Activated CD4-positive, alpha-beta T cell treated with anti-CD3 and anti-CD28 coated beads, Interleukin-2, amount 10 ng/mL, durations not matched to agents 24 days and 14 days (primary cell): ENCODE measurements at places on chromosomes 2 and 18.
A peak's percentile ranks its signal among the peaks of the same experiment; 100 is the strongest.

DNA sequence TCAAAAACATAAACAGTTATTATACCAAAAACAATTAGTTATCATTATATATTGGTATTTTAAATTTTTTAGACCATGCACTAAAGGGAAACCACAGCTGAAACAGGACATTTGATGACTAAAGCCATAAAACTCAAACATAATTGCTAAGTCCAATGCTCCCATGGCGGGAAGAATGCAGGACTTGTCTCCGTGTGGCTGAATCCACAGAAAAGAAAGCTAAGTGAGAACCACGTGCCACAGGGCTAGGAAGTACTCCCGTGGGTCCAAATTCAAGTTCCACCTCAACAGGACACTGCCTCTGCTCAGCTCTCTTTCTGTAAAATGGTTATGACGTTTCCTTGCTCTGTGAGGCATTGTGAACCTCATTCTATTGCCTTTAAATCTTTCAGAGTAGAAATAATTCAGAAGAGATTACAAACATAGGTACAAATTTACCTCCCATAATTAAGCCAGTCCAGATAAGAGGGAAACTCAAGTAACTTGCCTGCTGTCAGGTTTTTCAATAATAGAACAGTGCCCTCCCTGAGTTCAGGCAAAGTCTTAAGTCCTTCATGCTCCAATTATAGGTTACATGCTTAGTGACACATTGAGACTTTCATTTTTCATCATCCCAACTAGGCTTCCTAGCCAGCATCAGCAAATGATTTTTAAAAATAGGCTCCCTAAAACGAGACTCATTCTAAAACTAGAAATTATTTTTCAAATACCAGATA lies 36.7 kb downstream of the FTCDNL1 start:
- DNase-seq: no peak

GRCh38 chr2:216739035-216739434 lies 43.7 kb upstream of the IGFBP5 start:
- DNase-seq: no peak

- DNase-seq: no peak
These were observed 16.8 kb upstream of the MBOAT2 start for GRCh38 chr2:9020267-9020666.

DNA sequence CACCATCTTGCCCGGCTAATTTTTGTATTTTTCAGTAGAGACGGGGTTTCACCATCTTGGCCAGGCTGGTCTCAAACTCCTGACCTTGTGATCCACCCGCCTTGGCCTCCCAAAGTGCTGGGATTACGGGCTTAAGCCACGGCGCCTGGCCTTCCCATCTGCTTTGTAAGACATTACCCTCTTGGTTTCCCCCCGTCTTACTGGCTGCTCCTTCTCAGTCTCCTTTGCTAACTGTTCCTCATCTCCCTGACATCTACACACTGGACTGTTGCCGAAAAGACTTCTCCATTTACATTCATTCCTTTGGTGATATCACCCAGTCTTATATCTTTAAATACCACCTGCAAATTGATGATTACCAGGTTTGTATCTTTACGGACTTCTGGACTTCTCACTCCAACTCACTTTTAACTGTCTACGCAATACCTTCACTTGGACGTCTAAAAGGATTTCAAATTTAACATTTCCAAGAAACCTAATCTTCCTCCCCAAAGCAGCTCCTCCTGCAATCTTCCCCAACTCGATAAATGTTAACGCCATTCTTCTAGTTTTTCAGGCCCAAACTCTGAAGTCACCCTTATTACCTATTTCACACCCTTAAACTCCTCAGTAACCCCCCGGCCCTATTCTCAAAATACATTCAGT lies 37.9 kb downstream of the YES1 start:
- no peak for DNase-seq

DNA sequence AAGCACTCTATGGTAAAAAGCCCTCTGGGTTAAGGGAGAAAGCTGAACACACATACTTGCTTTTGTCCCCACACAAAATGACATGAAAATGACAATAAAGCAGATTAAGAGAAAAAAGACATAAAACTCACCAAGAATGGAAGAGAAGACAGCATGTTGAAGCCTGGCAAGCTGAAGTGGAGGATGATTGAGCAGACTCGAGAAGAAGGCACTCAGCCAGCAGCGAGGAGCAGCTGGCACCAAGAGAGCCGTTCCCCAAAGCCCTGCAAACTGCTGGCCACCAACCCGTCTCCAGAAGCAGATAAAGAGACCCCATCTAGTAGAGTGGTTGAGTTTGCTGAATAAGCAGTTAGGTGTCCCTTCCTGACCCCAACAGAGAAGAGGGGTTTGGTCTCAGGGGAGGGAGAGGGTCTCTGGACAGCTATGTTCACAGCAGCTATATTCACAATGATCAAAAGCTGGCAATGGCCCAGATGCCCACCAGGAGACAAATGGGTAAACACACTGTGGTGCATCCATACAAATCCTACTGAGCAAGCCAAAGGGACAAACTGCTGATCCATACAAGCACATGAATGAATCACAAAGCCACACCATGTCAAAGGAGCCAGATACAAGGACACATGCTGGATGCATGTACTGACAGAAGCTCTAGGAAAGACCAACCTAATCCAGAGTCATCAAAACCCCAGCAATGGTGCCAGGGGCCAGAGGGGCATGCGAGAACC lies 36.9 kb downstream of the FAM168B start:
- DNase-seq: no peak

- DNase-seq: peak; percentile 58
These were observed 26.3 kb downstream of the B4GALT6 start for GRCh38 chr18:31657823-31658669.

DNA sequence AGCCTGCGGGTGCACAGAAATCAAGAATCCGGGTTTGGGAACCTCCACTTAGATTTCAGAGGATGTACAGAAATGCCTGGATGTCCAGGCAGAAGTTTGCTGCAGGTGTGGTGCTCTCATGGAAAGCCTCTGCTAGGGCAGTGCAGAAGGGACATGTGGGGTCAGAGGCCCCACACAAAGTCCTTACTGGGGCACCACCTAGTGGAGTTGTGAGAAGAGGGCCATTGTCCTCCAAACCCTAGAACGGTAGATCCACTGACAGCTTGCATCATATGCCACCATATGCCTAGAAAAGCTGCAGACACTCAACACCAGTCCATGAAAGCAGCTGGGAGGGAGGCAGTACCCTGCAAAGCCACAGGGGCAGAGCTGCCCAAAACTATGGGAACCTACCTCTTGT lies 833.0 kb downstream of the TMEM182 start:
- no peak for DNase-seq

DNA sequence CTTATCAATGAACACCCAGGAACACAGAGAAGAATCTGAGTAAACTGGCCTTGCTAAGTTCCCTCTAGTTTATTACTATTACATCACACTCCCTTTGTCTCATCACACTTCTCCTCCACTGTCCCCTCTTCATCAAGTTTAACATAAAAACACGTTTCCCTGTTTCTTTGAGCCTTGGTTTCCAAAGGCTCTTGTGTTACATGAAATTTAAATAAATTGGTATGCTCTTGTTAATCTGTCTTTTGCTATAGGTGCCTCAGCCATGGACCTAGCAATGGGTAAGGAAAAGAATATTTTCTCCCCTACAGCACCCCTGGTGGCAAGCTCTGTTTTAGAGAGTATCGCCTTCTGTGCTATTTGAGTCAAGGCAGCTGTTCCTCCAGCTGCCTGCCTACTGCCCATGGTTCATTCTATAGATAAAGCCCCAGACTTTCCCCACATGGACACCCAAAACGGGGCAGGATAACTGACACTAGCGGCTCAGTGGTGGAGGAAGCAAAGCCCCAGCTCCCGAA lies 31.8 kb downstream of the TGIF1 start:
- peak; percentile 74 for DNase-seq

DNA sequence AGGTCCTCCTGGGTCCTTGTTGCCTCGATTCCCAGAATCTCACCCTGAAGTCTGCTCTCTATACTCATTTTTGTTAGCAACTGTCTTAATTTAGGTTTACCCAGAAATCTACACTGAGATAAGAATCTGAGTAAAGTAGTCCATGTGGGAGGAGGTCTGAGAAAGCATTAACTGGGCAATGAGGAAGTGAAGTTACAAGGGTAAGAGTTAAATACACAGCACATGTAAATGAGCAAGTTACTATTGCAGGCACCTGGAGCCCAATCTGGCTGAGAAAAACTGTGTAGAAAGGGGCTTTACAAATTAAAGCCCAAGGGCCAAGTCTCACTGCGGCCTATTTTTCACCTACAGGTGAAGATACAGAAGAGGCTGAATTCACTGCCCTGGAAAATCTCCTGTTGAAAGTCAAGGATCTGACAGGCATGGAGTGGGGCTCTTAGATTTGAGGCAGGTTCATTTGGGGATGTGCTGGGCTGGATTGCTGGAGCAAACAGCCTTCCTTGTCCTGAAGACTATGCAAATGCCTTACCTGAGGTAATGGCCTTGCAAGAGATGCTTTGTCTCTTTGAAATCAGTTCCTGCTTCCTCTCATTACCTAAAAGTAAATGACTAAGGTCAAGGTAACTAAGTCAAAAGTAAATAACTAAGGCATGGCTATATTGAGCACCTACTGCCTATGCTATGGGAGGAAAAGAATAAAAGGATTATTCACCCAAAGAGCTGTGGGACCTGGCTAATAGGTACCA lies 84.4 kb upstream of the DYNAP start:
- no peak for DNase-seq

DNA sequence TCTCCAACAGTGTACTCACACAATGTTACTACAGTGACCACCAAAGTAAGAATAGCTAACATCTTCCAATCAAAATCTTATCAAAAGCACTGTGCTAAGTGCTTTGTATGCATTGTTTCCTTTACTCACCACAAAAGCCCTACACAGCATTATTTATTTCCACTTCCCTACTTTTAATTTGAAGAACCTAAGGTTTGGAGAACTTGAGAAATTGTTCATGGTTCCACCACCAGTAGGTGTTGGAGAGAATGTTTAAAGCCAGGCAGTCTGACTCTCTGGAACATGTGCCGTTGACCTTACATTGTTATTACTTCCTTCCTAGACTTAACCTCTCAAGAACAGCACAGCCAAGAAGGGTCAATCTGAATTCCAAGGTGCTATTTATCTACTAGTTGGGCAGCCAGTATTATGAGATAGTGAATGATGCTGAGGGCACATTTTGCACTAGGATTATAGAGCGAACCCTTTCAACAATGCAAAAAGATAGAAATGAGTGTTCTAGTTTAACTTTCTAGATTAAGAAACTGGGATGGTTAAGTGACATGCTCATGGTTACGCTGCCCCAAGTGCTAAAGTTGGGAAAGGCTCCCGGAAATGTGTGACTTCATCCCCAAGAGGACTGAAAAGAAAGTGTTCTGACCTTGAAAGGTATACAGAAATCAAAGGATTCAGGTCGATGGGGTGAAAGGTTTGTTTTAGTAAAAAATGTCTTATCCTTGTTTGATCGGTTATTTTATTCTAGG lies 55.2 kb upstream of the FAM136A start:
- DNase-seq: no peak

GRCh38 chr2:36770542-36771287 lies 74.2 kb downstream of the VIT start:
- DNase-seq: peak; percentile 77

- no peak for DNase-seq
These were observed 25.1 kb downstream of the ADRA2B start for GRCh38 chr2:96091141-96091710.

DNA sequence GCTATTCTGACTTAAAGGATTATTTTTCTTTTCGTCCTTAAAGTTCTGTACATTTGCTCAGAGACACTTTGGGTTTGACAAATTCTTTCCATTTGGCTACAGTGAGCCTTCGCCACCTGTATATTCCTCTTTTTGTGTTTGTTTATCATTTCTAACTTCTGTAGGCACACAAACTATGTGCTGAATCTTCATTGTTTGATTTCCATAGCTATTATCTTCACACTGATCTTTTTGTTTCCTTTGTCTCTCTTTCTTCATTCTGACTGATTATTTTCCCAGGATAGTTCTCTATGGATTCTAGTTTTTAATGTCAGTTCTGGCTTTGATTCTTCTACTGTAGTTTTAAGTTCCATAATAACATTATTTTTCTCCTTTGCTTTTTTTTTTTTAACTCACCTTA lies 350.2 kb downstream of the ZNF521 start:
- DNase-seq: no peak

DNA sequence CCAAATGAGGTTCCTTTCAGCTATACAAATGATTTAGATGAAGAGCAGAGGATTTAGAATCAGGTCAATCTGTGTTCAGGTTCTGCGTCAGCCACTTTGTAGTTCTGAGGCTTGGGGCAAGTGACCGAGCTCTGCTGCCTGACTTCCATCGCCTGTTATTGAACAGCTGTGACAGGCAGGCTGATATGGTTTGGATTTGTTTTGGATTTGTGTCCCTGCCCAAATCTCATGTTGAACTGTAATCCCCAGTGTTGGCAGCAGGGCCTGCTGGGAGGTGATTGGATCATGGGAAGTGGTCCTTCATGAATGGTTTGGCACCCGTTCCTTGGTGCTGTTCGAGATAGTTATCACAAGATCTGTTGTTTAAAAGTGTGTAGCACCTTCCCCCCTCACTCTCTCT lies 18.6 kb downstream of the TYMS start:
- no peak for DNase-seq

DNA sequence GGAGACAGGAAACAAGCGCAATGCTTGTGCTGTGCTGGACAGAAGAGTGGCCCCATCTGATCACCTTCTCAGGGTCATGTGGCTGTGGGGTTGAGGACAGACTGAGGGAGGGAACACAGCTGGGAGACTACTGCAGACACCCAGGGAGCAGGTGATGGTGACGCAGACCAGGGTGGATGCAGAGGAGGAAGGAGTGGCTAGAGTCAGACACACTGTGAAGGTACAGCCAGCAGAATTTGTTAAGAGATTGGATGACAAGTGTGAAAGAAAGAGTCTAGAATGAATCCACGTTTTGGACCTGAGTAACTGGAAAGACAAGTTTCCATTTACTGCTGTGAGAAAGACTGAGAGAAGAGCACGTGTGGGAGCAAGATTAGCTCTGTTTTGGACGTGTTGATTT lies 15.9 kb upstream of the POMC start:
- DNase-seq: no peak

DNA sequence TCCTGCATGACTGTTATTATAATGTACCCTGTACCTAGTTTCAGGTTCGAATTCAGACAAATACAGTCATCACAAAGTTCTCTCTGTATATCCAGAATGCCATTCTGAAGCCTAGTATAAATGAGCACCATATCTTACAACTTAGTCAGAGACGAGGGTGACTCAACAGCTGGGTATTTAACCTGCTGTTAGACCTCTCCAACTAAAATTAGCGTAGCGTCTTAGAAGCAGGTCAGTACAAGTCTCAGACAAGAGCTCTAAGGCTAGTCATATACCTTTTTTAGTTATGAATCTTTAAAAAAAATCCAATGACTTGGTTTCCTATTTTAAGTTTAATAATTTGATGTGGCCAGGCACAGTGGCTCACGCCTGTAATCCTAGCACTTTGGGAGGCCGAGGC lies 74.1 kb downstream of the CABYR start:
- no peak for DNase-seq

- DNase-seq: no peak
These were observed 3.5 kb downstream of the HEATR5B start for GRCh38 chr2:37080689-37081088.

- DNase-seq: peak; percentile 21
These were observed 87.5 kb upstream of the ALKAL2 start for GRCh38 chr2:375270-375955.
